ENCODE measurements at places on chromosomes 6 and 20.

GRCh38 chr6:45209762-45210161 is 118.4 kb upstream of the RUNX2 start:
- no peak for DNase-seq

- no peak for DNase-seq
Observed at GRCh38 chr20:25220021-25220730, 24.7 kb downstream of the ENTPD6 start.

DNA sequence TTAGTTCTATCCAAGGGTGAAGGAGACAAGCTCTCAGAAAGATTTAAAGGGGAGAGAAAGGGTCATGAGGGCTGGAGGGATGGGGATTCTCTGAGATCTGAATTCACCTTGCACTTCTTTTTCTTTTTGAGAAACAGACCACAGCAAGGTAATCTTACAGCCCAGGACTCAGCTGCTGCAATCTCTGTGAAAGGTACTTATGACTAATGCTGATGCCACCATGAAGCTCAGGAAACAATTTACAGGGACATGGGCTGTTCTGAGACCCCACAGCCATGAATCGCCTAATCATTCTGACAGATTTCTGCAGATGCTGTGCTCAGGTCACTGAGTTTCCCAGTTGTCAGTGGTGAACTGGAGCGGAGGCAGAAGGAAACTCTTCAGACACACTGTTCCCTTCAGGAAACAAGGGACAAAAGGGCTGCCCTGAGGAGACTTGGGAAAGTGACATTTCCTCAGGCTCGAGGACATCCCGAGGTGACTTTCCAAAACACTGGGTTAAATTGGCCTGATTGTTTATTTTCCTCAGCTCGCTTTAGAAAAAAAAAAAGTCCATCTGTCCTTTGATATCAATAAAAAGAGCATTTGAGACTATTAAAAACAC is 103.8 kb upstream of the PLCB4 start:
- DNase-seq = no peak

GRCh38 chr20:49785852-49786175 is 26.8 kb upstream of the SLC9A8 start:
- DNase-seq = no peak

DNA sequence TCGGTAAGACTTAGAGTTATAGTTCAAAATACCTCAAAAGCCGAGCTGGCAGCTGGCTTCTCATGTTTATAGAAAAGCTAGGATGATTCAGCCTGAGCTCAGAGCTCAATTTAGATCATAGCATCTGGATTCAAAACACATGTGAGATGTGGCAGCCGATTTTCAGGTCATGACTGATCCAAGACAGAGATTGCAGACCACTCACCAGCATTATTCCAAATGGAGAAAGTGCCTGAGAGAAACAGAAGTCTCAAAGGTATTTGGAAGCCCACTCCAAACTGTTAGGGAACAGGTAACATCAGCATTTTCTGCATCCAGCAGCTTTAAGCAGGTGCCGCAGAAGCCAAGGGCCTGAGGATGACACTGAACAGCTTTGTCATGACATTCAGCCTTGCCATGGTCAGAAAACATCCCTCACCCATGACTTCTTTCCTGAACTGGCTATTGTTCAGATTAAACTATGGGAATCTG is 102.2 kb downstream of the BACH2 start:
- DNase-seq = no peak

GRCh38 chr20:63893999-63894357 is 948 bp upstream of the DNAJC5 start:
- no peak for DNase-seq

GRCh38 chr6:164303102-164303964 is 888.8 kb downstream of the QKI start:
- DNase-seq = no peak

GRCh38 chr6:165585060-165585459 is 78.0 kb downstream of the PDE10A start:
- no peak for DNase-seq

- no peak for DNase-seq
Observed at GRCh38 chr6:30363459-30363858, 18.5 kb downstream of the RPP21 start.

GRCh38 chr6:80523531-80523997 is 417.1 kb downstream of the BCKDHB start:
- DNase-seq = no peak

DNA sequence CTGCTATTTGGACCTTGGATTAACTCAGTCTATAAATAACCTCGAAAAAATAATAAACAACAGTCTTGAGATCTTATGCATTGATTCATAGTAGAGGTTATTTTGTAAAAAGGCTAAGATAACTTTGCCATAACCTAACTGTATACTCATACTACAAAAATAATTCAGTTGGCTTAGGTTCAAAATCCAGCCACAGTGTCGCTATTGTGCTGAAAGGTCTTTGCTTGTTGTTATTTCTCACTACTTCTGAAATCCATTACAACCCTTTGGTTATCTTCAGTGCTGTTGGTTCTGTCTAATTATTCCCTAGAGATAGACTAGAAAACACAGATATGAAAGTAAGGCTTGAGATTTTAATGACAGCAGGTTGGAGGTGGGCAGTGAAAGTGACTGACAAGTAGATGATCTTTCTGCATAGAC is 74.4 kb downstream of the MKKS start:
- DNase-seq = no peak

DNA sequence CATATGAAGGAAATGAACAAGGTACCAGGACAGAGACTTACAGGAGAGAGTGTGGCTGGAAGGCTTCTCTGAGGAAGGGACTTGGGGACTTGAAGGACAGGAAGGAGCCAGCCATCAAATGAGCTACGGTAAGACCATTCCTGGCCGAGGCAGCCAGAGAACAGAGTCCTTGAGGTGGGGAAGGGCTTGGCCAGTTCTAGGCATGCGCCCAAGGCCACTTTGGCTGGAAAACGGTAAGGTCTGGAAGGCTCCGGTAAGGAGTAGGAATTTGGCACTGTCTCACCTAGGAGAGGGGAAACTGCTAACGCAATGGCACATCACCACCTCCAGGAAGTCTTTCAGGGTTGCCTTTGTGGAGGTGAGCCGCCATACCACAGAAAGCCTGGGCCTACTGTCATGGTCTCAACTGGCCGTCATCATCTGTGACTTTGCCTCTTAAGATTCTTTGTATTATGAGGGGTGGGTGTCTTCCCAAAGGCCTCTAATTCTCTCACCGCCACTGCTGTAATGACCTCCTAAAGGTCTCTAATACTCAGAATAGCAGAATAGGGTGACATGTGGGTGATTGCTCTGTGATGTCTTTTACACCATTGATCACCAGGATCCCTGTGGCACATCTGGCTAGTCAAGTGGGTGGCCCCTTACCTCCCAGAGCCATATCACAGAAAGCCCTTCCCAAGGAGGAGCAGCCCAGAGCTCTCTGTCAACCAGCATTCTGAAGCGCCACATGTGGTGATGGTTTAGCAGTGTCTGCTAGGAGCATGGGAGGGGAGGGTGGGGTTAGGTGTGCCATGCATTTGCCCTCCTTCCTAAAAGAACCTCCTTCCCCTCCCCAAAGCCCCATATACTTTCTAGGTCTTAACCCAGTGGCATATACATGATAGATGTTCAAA is 17.7 kb upstream of the STX16 start:
- DNase-seq = no peak

DNA sequence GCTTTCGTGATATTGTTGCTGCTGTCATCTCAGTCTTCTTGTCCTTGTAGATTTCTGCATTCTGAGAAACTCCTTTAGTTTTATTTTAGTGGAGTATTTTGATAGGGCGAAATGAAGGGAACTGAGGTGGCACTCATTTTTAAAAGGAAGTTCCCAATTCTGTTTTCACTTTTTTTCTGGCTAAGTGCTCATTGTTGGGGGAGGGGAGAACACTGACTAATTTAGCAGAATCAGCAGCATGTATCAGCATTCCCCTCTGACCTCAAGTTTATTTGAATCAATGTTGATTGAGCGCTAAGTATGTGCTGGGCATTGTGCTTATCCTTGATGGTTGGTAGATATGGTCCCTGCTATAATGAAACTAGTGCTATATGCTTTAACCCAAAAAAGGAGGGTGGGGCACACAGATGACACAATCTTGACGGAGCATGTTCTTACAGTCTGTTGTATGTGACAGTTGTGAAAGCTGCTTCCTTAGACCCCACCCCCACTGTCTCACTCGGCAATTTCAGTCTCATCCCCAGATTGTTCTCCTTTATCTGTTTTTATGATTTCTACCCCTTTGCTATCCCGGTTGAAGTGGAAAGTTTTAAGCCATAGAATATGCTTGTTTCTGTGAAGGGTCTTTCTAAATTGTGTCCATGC is 262.4 kb downstream of the SOX4 start:
- no peak for DNase-seq

GRCh38 chr6:113048741-113049140 is 701.6 kb downstream of the RFPL4B start:
- no peak for DNase-seq

DNA sequence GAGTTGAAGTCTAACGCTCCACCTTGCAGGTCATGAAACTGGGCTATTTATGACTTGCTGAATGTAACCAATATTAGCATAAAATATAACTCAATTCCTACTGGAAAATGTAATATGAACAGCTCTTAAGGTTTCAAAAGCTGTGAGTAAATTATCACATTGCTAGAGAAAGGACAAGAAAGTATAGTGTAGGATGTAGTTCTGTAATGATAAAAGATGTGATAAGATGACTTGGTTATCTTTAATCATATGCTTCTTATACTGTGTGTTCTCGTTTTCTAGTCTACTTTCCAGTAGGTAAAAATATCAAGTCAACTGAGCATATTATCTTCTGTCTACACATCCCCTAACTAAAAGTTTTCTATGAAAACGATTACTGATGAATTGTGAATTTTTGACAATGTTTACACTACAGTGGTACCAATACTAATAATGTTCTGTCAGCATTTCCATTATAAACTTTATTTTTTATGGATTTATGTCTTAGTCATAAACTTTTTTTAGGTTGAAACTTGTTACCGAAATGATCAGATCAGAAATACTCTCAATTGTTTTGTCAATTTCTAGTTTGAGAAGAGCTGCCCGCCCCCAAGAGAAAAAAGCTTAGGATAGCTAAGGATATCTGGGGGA is 14.6 kb downstream of the MED23 start:
- DNase-seq = no peak

- DNase-seq = no peak
Observed at GRCh38 chr20:15091421-15092037, 754.1 kb upstream of the FLRT3 start.

GRCh38 chr6:110326609-110327008 is 31.5 kb downstream of the METTL24 start:
- no peak for DNase-seq

- DNase-seq = no peak
Observed at GRCh38 chr20:2946988-2947961, 74.0 kb downstream of the PTPRA start.

GRCh38 chr6:112935402-112936078 is 588.4 kb downstream of the RFPL4B start:
- no peak for DNase-seq

DNA sequence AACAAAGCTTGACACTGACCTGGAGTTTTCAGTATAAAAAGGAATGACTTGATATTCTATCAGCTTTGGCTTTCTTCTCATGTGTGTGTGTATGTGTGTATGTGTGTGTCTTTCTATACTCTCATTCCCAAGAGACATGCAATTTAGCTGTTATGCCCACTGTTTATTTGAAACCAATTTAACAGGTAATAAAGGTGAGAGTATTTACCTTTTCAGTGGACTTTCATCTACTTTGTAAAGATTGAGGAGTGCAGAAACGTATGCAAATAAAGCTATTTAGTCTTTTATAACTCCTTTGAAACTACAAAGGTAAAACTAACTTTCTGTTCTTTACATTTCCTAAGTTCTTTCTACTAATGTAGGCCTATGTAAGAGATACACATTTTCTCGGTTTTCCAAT is 103.5 kb upstream of the HS3ST5 start:
- no peak for DNase-seq

GRCh38 chr6:101578306-101578705 is 184.8 kb downstream of the GRIK2 start:
- no peak for DNase-seq

DNA sequence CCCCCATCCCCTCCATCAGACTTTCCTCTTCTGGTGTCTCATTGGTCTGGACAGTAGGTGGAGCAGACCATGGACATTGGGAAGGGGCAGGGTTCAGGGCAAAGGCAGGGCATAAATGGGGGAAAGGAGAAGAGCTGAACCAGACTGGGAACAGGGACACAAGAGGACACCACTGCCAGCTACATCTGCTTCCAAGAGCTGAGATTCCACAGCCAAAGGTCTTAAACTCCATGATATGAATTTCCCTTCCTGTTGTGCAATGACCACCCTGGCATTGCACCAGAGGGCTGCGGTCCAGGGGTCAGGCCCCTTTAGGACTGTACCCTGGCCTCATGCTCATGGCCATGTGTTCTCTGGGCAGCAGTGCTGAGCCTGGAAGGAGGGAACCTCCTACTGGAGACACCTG is 137.9 kb downstream of the MAFB start:
- no peak for DNase-seq

GRCh38 chr6:3455147-3455568 is 1.7 kb downstream of the SLC22A23 start:
- DNase-seq = no peak

GRCh38 chr20:42678895-42679294 is 510.8 kb downstream of the PTPRT start:
- DNase-seq = no peak

- no peak for DNase-seq
Observed at GRCh38 chr6:118940770-118941169, 5.8 kb upstream of the MCM9 start.

GRCh38 chr6:125432963-125433362 is 131.2 kb upstream of the HDDC2 start:
- DNase-seq = no peak

DNA sequence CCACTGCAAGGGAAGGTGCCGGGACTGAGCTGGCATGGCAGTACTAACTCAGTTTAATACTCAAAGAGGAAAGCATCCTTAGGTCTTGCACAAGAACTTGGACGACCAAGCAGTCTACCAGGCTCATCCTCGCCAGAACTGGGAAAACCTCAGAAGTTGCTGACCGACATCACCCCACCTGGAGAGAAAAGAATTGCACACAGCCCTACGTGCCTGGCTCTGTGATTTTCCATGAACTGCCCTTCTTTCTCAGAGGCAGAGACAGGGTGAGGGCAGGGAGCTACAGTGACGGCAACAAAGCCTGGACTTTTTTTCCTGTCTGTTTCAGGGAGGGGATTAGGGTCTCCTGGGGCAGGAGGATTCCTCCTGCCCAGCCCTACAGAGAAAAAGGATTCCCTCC is 8.0 kb downstream of the JAG1 start:
- DNase-seq = no peak

GRCh38 chr6:56046576-56046975 is 171.2 kb upstream of the BMP5 start:
- peak; percentile 17 for DNase-seq

GRCh38 chr6:23754197-23754596 is 371.8 kb upstream of the NRSN1 start:
- DNase-seq = no peak

GRCh38 chr20:33441142-33441955 is 2.2 kb downstream of the SNTA1 start:
- no peak for DNase-seq

Data from H54 (cell line).